ENCODE measurements at places on chromosomes 12 and 14.

DNA sequence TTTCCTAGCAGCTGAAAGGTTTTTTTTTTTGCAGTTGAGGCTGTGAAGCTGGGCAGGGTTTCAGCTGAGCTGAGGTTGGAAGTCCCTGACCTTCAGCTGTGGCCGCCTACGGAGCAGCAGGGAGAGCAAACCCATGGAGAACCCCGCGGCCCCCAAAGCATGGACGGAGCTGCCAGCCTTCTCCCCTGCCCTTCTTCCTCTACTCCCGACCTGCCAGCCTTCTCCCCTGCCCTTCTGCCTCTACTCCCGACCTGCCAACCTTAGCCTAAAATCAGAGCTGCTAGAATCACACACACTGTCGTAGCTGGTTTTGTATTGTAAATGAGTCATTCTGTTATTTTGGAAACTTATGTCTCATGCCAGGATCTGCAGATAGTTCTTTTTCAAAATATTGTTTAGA lies 74.6 kb downstream of the PPP2R5C start:
- DNase-seq, result no peak

- DNase-seq, result no peak
These were observed 85.0 kb downstream of the TBX5 start for GRCh38 chr12:114320968-114321367.

DNA sequence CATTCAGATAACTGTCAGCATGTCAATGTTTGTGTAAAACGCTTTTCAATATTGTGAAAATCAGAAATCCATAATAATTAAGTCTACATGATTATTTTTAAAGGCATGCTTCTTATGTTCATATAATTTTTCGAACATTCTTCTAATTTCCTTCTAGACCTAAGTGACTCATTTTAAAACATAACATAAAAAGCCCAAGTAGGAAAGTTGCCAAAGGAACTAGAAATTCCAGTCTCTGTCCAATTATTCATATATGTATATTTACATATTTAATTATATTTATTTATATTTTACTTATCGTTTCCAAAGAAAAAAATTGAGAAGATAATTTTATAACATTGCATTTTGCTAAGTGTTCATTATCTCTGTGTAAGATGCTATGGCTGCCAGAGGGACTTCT lies 110.4 kb downstream of the TMTC1 start:
- no peak for DNase-seq

DNA sequence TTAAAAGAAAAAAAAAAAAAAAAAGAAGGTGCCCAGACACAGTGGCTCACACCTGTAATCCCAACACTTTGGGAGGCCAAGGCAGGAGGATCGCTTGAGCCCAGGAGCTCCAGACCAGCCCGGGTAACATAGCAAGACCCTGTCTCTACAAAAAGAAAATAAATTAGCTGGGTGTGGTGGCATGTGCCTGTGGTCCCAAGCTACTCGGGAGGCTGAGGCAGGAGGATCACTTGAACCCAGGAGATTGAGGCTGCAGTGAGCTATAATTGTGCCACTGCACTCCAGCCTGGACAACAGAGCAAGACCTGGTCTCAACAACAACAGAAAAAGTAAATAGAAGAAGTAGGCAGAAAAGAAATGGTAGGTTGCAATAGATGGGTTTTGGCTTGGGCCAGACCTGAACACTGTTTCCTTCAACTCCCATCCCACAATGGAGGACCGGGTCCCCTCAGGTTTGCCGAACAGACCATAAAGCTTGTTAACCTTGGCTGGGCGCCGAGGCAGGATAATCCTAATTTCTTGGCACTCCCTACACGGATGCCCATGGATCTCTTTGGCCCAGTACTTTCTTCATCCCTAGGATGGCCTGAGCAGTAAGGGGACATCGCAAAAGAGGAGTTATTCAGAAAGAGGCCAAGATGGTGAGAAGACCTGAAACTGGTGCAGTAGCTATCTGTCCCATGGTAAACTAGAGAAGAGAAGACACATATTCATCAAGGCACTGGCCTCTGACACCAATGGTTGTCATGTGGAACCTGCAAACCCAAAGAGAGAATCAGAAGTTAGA lies 165.5 kb upstream of the CCND2 start:
- no peak for DNase-seq

DNA sequence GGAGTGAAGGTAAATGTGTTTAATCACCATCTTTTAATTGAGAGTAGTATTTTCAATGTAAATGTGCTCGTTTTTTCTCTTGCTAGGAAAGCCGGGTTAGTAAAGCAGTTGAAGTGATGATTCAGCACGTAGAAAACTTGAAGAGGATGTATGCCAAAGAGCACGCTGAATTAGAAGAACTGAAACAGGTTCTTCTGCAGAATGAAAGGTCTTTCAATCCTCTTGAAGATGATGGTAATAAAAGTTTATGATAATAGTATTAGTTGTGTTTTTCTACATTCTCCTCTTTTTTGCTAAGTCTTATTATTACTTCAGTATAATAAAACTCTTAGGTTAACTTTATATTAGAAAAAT lies 93.9 kb downstream of the DNAI7 start:
- DNase-seq, result no peak

GRCh38 chr12:52186118-52186840 lies 5.5 kb downstream of the KRT80 start:
- no peak for DNase-seq

DNA sequence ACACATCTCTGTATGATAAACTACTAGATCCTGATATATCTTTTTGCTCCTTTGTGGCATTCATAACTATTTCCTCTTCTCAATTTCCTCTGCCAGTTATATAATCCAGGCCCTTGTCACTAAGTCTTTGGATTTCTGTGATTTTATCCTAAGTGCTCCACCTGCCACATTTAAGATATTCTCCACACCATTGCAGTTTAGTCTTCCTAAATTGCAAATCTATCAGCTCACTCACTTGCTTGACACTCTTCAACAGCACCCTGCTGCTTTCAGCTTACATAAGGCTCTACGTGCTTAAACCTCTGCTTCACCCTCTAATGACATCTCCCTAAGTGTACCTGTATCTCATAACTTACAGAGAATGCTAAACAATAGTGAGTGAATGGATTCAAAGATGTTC lies 1032.2 kb upstream of the SEL1L start:
- no peak for DNase-seq

DNA sequence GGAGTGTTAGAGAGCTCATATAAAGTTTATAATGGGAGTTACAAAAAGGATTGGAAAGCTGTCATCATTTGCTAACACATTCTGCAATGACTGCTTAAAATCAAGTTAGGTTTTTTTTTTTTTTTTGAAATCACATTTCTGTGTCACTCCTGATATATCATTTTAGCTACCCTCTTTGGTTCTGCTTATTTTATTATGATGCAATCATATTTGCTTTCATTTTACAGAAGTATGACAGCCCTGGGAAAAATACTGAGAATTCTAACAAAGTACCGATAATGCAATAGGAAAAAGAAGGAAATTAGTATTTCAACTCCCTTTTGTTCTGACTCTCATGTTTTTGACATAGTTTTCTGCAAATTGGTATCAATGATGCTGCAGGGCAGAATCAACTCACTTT lies 71.6 kb upstream of the MDGA2 start:
- no peak for DNase-seq

DNA sequence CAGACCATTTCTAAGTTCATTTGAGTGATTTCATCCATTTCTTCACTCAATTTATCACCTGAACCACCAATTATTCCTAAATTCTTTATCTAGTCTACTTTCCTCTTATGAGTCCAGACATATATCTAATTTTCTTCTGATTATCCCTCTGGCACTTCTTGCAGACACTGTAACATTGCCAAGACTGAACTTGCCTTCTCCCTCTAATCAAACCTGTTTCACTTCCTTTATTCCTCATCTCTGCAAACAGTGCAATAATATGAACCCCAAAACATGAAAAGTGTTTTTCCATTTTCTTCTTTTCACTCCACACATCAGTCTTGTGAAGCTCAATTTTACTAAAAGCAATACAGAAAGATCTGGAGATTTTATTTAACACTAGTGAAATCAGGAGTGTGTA lies 37.8 kb upstream of the PTPRQ start:
- DNase-seq, result no peak

GRCh38 chr12:93335603-93336162 lies 42.0 kb upstream of the NUDT4 start:
- no peak for DNase-seq

DNA sequence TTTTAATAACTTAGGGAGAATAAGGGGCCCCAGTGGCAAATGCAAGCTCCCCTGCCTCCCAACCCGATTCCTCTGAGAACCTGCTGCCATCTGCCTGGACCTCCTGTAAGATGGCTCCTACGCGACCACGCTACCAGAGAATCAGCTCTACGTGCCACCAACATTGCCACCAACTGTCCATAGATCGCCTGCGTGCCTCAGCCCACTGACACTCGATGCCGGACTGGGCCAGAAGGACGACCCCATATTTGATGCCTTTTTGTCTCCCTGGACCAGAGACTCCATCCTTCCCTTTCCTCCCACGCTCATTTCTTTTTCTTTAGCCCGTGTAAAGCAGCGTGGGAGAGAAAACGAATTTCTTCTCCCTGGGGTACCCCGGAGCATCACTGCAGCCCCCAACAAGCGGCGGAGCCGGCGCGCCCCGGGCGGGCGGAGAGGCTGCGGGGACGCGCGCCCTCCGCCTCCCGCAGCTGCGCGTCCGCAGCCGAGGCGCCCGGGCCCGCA lies 565 bp upstream of the KLHL42 start:
- DNase-seq, result no peak

DNA sequence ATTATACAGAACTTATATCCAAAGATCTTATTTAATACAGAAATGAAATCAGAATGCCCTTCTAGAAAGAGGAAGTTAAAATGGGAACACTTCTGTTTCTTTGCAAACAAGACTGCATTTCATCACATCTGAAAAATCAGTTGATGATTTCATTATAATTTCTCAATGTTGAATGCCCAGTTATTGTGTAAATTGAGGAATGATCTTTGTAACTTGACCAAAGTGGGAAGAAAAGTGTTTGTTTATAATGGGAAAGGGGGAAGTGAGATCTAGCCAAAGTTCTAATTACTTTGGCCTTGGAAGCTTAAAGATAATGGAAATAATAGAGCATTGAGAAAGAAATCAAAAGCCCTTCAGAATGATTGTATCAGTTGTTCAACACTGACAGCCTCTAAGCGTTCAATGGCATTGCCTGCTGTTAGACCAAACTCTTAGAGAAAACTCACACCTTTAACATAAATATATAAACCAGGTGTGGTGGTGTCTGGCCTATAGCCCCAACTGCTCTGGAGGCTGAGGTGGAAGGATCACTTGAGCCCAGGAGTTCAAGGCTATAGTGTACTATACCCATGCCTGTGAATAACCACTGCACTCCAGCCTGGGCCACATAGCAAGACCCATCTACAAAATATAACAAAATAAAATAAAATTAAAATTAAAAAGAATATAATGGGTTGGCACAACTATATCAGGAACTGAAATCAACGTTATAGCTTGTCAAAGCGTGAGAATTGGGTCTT lies 9.9 kb upstream of the LYZ start:
- no peak for DNase-seq

DNA sequence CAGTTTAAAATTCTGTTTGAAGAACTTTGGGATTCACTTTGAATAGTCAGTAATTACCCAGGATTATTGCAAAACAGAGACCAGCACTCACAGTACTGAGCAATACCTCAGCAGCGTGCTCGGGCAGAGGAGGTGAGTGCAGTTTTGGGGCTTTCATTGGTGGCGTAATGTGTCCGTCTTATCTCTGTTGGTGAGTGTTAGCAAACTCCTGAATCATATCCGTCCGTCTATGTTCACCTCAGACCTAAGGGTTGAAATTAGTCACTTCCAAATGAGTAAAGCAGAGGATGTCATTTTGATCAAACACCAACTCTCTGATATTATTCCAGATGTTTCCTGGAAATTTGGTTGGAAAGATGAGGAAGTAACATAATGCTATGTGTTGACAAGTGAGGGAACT lies 82.8 kb downstream of the BORCS5 start:
- no peak for DNase-seq

- DNase-seq, result no peak
These were observed 41.4 kb upstream of the TEX22 start for GRCh38 chr14:105356927-105357326.

DNA sequence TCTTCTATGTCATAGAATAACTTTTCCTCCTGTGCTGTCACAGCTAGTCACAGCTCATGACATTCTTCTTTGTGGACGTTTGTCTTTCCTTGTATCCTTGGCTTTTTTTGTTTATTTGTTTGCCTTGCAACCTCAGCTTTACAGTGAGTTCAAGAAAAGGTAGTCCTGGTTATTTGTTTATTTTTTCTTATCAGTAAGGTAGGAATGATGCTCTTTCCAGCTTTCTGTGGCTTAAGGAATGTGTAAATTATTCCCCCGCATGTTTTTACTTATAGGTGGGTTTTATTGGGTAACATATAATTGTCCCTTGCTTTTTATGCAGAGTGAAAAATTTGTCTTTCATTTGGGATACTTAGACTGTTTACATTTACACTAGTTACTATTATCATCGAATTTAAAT lies 1673.6 kb upstream of the FLRT2 start:
- DNase-seq, result no peak

- no peak for DNase-seq
These were observed 45.6 kb downstream of the AACS start for GRCh38 chr12:125110641-125111360.

DNA sequence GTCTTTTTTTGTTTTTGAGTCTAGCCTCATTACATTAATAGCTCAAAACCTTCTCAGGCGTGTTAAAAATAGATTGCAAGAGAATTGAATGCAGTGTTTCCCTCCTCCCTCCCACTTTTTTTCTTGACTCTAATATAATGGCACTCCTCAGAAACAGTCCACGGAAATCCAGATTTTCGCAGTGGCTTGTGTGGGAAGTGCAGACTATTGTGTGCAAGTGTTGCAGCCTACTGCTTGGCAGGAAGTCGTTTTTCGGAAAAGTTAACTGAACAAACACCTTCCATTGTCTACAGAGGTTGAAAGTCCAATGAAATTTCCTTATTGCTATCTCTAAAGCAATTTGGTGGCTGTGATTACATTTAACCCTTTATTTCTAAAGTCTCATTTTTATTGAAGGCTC lies 147.9 kb upstream of the E2F7 start:
- no peak for DNase-seq

GRCh38 chr12:108241986-108242703 lies 97.0 kb downstream of the CMKLR1 start:
- DNase-seq, result no peak

- DNase-seq, result no peak
These were observed 93.8 kb upstream of the MDM1 start for GRCh38 chr12:68425998-68426397.

DNA sequence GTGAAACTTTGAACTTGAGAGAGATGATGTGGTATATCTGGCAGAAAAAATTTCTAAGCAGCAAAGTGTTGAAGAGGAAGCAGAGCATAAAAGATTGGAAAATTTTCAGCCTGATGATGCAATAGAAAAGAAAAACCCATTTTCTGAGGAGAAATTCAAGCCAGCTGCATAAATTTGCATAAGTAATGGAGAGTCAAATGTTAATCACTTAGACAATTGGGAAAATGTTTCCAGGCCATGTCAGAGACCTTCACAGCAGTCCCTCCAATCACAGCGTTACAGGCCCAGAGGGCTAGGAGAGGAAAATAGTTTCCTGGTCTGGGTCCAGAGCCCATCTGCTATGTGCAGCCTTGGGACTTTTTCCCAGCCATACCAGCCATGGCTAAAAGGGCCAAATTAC lies 469.0 kb upstream of the FOXG1 start:
- DNase-seq, result no peak

GRCh38 chr12:79420146-79420618 lies 270.6 kb downstream of the PAWR start:
- no peak for DNase-seq

GRCh38 chr14:69154779-69155178 lies 1.9 kb upstream of the DCAF5 start:
- no peak for DNase-seq
